ENCODE measurements at places on chromosomes 4 and X.

- no peak for DNase-seq
Observed at GRCh38 chr4:126046081-126046614, 731.4 kb downstream of the FAT4 start.

DNA sequence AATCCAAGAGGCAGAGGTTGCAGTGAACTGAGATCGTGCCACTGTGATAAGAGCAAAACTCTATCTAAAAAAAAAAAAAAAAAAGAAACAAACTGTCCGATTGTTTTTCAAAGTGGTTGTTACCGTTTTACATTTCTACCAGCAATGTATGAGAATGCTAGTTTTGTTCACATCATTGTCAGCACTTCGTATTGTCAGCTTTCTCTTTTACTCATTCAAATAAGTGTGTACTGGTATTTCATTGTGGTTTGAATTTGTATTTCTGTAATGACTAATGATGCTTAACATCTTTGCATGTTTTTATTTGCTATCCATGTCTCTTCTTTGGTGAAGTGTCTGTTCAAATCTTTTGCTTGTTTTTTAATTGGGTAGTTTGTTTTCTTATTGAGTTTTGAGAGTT lies 65.8 kb downstream of the GPR101 start:
- DNase-seq, result no peak

GRCh38 chr4:109875106-109875505 lies 27.2 kb downstream of the LRIT3 start:
- no peak for DNase-seq

DNA sequence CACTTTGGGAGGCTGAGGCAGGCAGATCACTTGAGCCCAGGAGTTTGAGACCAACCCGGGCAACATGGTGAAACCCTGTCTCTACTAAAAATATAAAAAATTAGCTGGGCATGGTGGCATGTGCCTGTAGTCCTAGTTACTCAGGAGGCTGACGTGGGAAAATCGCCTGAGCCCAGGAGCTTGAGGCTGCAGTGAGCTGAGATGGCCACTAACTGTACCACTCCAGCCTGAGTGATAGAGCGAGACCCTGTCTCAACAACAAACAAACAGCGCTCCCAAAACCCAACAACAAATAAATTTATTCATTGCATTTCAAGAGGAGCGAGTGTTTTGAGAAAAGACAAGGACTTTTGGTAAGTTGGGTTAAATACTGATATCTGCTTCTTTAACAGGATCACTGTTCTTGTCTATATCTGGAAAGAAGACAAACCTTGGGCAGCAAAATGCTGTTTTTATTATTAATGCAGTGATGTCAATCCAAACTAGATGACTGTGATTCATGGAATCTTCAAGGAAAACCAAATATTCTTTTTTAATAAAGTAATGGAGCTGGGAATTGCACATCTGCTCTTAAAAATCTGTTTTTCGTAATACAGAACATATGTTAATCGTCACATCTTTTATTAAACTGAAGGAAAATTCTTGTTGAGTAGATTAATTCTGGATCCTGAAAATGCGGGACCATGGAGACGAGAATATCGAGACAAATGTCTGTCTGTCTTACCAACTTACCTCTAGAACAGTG lies 90.8 kb upstream of the LIMCH1 start:
- no peak for DNase-seq

DNA sequence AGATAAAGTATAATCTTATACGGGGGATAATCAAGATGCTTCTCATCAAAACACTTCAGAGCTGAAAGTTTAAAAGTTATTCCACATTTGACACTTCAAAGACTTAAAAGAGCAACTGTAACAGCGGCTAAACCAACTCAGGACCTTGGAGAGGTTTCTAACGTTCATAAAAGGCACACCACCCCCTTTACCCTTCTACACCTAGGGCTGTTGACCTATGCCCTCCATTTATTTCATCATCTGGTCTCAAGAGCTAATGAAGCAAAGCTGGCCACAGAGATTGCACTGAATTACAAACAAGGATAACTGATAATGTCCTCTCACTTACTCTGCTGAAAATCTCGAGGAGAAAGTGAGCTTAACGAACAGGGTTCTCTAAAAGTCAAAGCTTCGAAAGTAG lies 1.1 kb upstream of the RPS6KA6 start:
- DNase-seq, result no peak

DNA sequence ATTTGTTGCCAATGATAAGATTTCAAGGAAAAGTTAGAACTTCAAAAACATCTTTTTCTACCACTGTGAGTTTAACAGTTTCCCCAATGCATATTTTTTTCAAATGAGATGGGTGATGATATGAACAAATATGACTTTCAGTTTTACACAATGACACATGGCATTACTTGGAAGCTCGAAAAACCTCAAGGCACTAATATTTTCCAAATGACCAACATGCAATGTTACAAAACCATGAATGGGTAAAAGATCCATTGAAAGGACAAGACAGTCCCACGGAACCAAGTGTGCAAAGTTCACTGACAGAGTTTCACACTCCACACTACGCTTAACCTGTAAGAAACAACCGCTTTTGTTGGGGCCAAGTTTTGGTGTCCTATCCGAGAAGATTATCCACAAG lies 84.5 kb downstream of the CD99L2 start:
- DNase-seq, result no peak

- DNase-seq, result no peak
Observed at GRCh38 chr4:151641167-151641566, 119.6 kb downstream of the GATB start.

- no peak for DNase-seq
Observed at GRCh38 chr4:121155893-121156292, 8.2 kb downstream of the TNIP3 start.

DNA sequence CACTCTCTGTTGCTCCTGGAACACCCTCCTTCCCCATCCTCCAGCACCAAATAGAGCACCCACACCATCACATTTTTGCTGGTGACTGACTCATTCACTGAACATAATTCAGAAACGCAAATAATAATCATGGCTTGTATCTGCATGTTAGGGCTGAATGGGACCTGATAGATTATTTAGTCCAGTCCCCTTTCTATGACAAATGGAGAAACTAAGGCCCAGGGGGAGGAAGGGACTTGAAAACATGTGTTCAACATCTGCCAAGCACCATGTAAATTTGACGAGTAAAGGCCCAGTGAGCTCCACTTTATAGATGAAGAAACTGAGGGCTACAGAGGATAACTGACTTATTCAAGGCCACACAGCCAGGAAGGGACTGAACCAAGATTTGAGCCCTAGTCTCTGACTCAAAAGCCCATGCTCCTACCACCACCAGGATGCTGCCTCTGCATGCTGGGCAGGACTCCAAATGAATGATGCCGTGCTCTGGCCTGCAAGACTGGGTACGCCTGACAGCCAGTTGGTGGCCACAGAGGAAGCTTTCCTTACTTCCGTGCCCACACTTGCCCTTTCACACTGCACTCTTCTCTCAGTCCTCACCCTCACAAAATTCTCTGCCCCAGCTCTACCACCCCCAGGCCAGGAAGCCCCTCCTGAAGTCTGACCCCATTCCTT lies 133.3 kb upstream of the PJA1 start:
- DNase-seq, result no peak

Data from muscle of back (tissue), 13 donors.